ENCODE measurements at places on chromosomes 12 and 14.

DNA sequence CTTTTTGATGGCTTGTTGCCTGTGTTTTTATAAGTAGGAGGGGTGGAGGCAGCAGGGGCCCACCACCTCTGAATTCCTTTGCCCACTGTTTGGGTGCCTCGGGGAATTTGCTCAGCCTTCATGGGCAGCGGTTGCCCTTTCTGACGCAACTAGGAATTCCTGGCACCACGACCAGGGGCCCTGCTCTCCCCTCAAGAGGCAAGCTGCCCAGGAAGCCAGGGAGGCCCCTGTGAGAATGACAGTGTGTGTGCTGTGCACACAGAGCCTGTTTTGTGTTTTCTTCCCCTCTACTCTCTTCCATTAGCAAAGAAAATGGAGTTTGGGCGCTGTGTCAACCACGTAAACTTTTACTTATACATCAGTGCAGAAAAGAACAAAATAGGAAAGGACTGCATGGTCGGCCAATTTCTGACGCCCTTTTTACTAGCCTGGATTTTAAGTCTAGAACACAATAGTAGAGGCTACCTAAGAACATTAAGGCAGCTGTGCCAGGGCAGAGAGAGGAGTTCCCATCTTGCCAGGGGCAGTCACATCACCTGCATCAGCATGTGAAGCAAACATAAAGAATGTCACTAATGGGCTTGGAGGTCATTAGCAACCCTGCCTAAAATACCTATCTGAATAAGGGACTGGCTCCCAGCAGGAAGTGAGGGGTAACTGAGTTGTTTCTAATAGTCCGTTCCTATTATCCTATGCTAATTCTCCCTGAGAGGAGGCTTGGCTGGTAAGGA lies 17.9 kb upstream of the PTGR2 start:
- DNase-seq: no peak

GRCh38 chr12:75177997-75178396 lies 31.6 kb downstream of the KCNC2 start:
- DNase-seq: no peak

- DNase-seq: no peak
Measured at GRCh38 chr12:94690198-94690771, 39.9 kb upstream of the TMCC3 start.

- no peak for DNase-seq
Measured at GRCh38 chr12:46965137-46965536, 114.3 kb upstream of the PCED1B start.

- DNase-seq: no peak
Measured at GRCh38 chr12:27201169-27201568, 42.9 kb upstream of the STK38L start.

GRCh38 chr12:96587691-96588090 lies 98.3 kb downstream of the CFAP54 start:
- no peak for DNase-seq

- DNase-seq: no peak
Measured at GRCh38 chr12:2332947-2333346, 280.2 kb downstream of the CACNA1C start.

DNA sequence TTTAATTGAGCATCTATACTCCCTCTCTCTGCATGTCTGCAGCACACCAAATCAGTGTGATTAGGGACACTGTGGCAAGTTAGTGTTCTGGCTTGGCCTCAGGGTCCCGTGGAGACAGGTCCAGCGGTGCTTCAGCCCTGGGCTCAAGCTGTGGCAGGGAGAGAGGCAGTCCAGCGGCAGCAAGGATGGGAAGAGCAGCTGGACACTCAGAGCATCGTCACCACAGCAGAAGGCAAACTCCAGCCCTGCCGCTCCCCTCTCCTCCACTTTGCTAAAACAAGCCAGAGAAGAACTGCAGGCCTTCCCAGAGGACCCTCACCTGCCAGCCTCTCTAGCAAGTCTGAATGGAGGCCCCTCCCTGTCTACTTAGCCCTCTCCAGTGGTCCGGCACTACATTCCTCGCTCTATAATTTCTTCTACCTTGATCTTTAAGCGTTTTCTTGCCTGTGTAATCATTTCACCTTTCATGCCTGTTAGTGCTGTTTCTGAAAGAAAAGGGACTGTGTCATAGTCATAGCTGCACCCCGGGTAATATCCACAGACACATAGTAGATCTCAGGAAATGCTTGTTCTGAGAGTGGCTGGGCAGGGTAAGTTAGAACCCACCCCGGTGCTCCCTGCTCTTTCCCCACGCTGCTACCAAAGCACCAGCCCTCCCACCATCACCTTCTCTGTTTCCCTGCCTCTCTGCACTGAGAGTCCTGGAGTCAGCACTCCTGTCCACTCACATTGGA lies 22.1 kb downstream of the ZFP36L1 start:
- no peak for DNase-seq

GRCh38 chr12:52921488-52922165 lies 16.8 kb upstream of the KRT8 start:
- no peak for DNase-seq

GRCh38 chr12:63037746-63038712 lies 103.1 kb upstream of the PPM1H start:
- no peak for DNase-seq

GRCh38 chr14:55838529-55839052 lies 258.6 kb downstream of the KTN1 start:
- no peak for DNase-seq

DNA sequence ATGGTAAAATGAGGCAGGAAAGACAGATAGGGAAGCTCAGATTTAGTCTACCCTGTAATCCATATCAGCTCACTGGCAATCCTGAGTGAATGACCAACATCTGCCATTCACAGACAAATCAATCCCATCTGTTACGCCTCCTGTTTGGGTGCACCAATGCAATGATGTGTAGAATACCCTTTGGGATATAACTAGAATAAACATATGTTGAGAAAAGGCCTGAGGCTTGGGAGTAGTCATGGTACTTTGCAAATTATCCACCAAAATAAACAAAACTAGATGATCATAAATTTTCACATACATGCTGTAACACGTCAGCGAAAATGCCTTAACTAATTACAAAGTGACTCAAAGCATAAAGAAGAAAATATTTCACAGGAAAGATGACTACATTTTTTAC lies 78.8 kb downstream of the KCNC2 start:
- DNase-seq: no peak

DNA sequence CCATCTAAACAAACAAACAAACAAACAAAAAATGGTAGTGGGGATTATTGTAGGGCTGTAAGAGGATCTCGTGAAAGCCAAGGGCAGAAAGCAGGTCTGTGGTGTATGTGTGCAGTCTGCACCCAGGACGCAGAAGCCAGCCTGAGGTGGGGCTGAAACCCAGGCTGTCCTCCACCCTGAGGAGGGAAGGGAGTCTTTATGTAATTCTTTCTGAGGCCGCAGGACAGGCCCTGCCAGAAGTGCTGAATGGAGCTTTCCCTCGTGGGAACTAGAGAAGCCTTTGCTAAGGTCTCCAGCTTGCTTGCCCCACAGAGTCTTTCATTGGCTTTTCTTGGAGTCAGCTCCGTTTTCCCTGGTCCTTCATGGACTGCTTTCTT lies 27.7 kb downstream of the SLC17A8 start:
- DNase-seq: no peak

DNA sequence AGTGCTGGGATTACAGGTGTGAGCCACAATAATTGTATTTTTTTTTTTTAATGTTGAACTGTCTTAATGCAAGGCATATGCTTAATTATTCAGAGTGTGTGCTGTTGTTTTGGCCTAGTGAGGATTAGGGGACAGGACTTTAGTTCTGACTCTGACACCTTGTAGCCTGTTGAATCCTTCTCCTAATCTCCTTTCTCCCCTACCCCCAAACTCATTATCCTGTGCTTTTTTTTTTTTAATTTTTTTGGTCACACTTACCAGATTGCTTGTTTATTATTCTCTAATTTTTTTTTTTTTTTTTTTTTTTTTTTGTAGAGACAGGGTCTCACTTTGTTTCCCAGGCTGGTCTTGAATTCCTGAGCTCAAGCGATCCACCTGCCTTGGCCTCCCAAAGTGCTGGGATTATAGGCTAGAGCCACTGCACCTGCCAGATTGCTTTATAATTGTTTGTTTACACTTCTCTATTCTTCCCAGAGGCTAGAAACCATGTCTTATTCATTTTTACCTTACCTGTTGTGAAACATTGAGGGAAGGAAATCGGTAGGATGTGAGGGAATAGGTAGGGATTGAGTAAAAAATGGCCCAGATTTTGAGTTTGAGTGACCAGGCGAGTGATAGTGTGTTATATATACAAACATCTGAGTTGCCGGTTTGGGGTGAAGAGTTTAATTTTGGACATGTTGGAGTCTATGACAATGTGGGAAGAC lies 32.2 kb downstream of the DIP2B start:
- no peak for DNase-seq

DNA sequence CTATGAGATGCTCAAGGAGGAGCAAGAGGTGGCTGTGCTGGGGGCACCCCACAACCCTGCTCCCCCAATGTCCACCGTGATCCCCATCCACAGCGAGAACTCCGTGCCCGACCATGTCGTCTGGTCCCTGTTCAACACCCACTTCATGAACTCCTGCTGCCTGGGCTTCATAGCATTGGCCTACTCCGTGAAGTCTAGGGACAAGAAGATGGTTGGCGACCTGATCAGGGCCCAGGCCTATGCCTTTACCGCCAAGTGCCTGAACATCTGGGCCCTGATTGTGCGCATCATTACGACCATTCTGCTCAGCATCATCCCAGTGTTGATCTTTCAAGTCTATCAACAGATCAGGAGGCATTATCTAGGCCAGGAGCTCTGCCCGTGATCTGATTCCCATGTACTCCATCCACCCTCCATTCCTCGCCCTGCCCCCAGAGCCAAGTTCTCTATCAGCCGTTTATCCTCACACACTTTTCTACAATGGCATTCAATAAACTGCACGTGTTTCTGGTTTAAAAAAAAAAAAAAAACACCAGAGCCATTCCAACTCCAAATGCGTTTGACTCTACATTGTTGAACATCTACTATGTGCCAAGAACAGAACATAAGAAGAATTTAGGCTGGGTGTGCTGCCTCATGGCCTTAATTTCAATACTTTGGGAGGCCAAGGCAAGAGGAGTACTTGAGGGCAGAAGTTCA lies 17.5 kb downstream of the ATXN2 start:
- DNase-seq: no peak

- no peak for DNase-seq
Measured at GRCh38 chr14:105268736-105269354, 20.5 kb downstream of the BTBD6 start.

- no peak for DNase-seq
Measured at GRCh38 chr12:80636832-80637231, 70.6 kb upstream of the MYF6 start.

GRCh38 chr14:104889375-104889757 lies 24.3 kb downstream of the CEP170B start:
- no peak for DNase-seq

DNA sequence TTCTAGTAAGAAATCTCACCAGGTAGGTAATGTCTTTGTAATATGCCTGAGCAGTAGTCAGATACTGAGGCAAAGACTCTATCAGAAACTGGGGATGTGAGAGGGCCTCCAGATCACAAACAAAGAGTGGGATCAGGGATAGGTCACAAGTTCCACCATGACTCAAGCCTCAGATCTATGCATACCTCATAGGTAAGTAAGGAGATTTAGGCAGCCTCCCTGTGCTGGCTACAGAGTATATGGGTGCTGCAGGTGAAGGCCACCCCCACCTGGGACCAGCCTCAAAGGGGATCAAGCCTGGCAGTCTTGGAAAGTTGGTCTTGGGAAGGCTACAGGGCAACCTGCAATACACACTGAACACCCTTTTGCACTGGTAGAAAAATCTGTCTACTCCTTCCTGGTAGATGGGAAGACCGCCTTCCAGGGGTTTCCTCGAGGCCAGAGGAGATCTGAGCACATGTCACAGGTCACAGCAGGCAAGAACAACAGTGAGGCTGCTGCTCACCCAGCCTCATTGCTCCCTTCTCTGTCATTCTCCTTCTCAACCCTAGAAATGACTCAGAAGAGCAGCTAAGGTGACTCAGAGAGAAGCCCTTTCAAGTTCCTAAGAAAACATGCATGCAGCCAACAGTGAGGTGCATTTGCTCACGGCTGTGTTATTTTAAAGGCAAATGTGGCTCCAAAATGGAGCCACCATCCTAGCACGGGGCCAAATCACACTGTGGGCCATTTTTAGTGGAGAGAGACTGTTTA lies 143.4 kb upstream of the CDKN3 start:
- no peak for DNase-seq

- DNase-seq: no peak
Measured at GRCh38 chr12:53747095-53747494, 4.7 kb downstream of the CISTR start.

DNA sequence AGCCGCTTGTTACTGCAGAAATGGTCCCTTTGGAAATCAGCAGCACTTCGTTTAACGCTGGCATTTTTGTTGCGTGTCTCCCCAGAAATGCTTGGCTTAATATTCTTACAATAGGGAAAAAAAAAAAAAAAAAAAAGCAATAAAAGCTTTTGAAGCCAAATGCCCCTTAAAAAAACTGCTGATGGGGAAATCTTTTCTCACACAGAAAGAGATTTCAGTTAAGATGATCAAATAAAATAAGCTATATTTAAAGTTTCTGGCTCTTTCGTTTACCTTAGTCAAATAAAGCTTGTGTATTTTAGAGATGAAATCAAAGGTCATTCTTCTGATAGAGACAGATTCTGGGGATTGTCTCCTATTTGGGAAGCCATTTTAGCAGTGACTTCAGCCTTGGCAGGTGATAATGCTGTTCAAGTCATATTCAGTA lies 52.4 kb upstream of the FRS2 start:
- no peak for DNase-seq

DNA sequence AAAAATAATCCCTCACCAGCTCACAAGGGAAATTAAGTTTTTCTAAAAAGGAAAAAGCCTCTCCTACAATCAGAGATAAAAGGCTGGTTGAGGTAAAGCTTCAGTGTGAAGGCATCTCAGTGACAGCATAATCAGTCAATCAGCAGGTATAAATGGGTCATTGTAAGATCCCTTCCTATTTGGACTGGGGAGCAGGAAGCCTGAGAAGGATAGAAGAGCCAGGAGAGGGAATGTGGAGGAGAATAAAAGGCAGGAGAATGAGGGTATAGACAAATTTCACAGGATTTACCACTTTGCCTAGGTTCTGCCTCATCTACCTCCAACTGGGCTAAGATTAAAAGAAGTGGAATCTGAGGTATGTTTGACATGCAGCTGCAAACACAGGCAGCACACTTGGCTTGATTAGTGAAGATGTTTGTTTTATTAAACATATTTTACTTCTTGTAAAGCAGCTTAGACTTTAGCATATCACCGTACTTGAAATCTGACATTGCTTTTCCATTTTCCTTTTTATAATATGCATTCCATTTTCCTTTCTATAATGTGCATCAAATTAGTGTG lies 479.1 kb upstream of the USP15 start:
- DNase-seq: no peak

- no peak for DNase-seq
Measured at GRCh38 chr12:23949348-23950209, at the start of gene SOX5. SOX5 (minus strand) TSS chr12:23949670; CDS start chr12:23949601, 69 bp downstream.
